Pericardium fibroblast (primary cell): ENCODE measurements at places on chromosomes 3 and 15. TPM values are rescaled to one million over a fixed set of nuclear protein-coding genes. Genes with fewer than 3 reads are reported as not detected.

The GOLGA8G gene
- not detected in 2 replicates for total RNA-seq

The CCR9 gene
- total RNA-seq: not detected in 2 replicates

The MAP1A gene
- 9.7 and 25.5 TPM in 2 replicates for total RNA-seq

The FBXW12 gene
- total RNA-seq: not detected in 2 replicates

The CASR gene
- total RNA-seq: not detected in 2 replicates
